Motor neuron (in vitro differentiated cells): ENCODE measurements at places on chromosomes 4 and X. TPM values are rescaled to one million over a fixed set of nuclear protein-coding genes. Genes with fewer than 3 reads are reported as not detected.

- ATAC-seq: no peak
These were observed 88.4 kb upstream of the SHOX start for GRCh38 chrX:542179-542578.

DNA sequence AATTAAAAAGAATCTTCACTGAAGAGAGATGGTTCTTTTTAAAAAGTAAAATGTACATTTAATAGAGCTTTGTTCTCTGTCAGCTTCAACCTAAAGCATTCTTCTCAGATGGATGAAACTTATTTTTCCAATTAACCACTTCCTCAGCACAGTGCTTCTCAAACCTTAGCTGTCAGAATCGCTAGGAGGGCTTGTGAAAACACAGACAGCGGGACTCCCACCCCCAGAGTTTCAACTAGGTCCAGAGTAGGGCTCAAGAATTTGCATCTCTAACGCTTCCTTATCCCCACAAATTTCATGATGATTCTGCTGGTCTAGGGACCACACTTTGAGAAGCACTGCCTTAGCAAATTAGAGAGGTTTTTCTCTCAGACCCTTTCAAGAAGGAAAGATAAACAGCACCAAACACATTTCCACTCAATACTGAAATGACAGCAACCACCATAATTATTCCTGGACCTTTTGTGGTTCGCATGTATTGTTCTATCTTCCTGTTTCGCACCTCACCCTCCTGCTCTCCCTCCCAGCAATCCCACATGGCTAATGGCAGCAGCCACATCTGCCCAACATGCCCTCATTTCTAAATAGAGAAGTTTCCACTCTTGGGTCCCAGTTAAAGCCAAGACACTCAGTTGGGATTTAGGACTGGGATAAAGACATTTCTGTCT, 73.2 kb downstream of the ZNF827 start:
- ATAC-seq: no peak

GRCh38 chr4:5365071-5366008, 314.1 kb downstream of the STK32B start:
- peak; percentile 100 for ATAC-seq

DNA sequence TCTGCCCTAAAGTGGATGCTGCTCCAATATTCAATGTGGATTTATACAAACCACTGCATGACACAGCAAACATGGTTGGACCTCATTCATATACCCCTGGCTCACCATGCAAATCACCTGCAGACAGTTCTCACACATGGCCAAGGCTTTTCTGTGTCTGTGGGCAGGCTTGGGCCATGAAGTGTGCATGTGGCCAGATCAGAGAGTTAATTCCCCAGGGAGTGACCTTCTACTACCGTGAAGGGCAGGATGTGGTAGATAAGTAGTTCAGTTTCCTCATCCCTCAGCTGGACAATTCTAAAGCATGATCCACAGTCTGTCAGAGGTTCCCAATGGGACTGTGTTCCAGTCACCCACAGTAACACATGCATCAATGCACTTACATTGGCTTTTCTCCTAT, 24.6 kb upstream of the BCLAF3 start:
- ATAC-seq: no peak

DNA sequence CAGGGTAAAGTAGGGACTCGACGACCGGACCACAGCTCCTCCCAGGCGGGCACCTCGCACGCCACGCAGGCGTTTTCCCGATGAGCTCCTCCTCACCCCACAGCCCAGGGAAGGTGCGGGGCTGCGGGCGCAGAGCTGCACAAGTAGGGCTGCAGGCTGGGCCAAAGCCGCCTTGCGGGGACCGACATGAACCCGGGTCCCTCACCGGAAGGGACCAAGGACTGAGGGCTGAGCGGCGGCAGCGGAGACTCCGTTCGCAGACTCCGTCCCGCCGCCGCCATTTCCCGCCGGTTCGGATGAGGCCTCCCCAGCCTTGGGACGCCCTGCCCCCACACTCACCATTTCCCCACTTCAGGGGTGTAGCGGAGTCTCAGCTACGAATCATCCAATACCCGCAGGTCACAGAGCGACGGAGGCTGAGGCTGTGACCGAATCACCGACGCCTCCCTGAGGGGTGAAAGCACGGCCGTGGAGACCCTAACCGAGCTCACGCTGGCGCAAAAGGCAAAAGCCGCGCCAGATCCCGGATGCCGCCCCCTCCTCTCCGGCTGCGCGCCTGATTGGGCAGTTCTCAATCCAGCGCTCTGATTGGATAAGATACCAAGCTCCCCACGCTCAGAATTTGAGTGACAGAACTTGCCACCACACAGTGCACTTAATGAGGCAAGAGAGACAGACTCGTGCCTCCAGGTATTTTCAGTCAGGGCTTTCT, at the start of gene ZNF732:
Gene ZNF732, minus strand, starts transcription at position 506 of the 712 bp plus-strand sequence. Its CDS starts 164 bp downstream, at position 342.
- peak; percentile 100 for ATAC-seq

DNA sequence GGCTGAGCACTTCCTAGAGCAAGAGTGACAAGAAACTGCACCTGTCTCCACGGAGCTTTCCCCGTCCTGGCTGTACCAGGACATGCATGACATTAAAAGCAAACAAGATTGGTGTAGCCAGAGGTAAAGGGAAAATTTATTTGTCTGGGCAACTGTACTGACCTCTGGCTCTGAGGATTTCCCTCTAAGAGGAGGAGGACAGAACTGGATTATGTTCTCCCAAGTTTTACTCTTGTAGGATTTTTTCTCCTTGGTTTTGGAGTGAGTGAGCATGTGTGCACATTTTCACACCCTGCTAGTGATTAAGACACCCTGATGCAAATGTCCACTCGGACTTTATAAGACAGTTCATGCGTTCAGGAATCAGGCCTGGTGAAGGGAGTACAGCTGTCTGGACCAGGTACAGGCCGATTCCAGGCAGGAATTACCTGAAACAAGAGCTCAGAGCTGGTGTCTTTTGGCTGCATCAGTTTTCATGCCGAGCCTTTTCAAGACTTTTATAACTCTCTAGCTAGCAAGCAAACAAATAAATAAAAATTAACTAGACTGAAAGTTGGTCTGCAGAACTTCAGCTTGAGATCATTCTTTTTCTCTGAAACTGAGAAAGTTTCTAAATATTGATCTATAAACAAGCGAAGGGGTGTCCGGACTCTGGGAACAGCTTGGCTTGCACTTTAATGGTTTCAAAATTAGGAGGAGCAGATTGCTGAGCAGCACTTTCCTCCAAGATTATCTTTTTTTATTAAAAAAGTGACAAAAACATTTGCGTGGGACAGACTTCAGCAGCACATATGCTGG, 51.3 kb upstream of the SPRY1 start:
- ATAC-seq: no peak

DNA sequence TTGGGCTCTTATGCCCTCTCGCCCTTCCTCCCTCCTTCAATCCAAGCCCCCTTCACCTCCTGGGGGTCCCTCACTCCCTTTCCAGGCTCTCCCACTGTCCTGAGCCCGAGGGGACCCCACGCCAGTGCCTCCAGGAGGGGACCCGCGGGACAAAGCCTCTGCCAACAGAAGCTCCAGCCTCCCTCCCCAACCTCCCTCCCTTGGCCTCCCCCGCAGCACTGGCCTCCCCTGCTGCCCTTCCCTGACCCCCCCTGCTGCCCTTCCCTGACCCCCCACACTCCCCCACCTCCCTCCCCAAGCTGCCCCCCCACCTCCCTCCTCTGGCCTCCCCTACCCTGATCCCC, 71.0 kb upstream of the MXD4 start:
- ATAC-seq: no peak

- no peak for ATAC-seq
These were observed 416.4 kb downstream of the CCSER1 start for GRCh38 chr4:90543419-90544170.

- ATAC-seq: no peak
These were observed 18.1 kb downstream of the CCNQ start for GRCh38 chrX:153580700-153581386.

GRCh38 chr4:147808447-147808846, 76.6 kb downstream of the ARHGAP10 start:
- ATAC-seq: no peak

DNA sequence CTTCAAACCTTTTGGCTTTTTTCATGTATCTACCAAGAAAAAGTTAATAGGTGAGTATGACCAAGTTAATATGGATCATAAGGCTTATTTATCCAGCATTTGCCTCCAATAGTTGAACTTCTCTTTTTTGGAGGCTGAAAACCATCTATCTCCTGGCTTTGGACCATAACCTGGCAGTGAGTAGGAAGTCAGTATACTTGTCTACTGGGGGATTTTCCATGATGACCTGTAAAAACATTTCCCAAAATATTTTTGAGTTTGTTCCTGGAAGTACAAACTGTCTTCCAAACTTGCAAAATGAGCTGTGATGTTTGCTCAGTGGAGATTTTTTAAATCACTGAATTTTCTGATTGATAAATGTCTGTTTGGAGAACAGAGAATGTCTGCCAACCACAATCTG, 349.9 kb downstream of the FAM47B start:
- ATAC-seq: no peak

The UGT2B17 gene
- not detected in 2 replicates for total RNA-seq

The DAPP1 gene
- 0.38 and 0.39 TPM in 2 replicates for total RNA-seq

DNA sequence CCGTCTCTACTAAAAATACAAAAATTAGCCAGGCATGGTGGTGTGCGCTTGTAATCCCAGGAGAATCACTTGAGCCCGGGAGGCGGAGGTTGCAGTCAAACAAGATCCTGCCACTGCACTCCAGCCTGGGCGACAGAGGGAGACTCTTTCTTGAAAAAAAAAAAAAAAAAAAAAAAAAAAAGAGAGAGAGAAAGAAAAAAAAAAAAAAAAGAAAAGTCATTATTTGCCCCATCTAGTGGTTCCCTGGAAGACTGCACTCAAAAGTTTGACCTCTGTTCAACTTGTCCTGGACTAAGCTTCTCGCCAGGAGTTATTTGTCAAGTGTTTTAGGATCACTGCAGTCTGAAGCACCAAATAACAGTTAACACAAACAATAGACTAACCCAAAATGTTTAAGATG, 45.3 kb upstream of the KCTD8 start:
- ATAC-seq: peak; percentile 29

DNA sequence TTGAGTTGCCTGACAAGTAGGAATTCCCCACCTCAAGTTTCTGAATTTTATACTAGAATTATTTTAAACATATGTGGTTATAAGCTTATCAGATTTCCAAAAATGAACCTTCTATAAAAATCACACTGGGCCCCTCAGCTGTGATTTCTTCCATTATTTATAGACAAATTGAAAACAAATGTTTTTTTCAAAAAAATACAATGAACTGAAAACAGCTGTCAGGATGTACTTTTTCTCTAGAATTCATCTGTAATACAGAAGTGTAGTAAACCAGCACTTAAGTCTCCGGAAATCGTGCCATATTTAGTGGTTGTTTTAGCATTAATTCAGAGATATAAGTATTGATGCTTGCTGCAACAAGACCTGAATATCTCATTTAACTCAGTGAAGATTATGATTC, 74.0 kb downstream of the SPRY1 start:
- no peak for ATAC-seq

The PAGE2B gene
- total RNA-seq: 3.1 TPM in 1 of 2 replicates, not detected in the other

DNA sequence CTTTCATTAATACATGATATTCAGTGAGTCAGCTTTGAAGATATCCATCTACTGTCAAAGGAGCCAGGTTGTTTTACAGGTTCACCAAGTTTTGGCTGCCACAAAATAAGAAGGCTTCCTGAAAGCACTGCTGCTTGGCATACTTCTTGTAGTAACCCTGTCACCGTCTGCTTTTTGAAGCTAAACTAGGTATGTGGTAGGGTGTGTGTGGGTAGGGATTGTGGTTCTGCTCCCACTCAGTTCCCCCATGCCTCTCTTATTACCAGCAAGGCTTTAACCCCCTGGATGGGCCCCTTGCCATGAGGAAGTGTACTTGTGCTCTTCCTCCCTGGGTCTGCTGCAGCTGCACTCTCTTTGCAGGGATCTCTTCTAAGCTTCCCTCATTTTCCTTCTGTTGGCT, 191.2 kb downstream of the BANK1 start:
- ATAC-seq: no peak

DNA sequence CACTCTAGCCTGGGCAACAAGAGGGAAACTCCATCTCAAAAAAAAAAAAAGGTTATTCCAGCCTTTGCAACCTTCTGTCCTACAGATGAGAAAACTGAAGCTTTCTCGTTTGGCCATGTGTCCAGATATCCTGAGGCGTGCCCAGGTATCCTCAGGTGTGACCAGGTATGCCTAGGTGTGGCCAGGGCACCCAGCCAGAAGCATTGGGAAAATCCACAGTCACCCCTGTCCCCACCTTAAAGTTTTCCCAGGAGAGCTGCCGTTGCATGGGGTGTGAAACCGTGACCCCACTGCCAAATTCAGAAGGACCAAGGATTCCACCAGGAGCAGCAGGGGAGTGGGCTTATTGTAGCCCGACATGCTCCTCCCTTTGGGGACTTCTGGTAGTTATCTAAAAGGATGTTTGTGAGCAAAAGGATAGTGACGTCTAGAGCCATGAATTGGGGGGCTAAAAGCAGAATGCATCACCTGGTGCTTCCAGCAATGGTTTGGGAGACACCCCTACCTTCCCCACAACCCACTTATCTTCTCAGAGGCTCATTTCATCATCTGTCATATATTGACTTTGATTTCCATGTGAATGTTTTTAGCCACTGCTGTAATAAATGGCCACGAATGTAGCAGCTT, 4.0 kb upstream of the DHRSX start:
- no peak for ATAC-seq

GRCh38 chr4:106602711-106603110, 234.1 kb upstream of the GIMD1 start:
- ATAC-seq: no peak

GRCh38 chr4:171203425-171203824, 609.8 kb upstream of the GALNTL6 start:
- ATAC-seq: peak; percentile 51

- no peak for ATAC-seq
These were observed 349.9 kb downstream of the BMPR1B start for GRCh38 chr4:95107635-95108034.

DNA sequence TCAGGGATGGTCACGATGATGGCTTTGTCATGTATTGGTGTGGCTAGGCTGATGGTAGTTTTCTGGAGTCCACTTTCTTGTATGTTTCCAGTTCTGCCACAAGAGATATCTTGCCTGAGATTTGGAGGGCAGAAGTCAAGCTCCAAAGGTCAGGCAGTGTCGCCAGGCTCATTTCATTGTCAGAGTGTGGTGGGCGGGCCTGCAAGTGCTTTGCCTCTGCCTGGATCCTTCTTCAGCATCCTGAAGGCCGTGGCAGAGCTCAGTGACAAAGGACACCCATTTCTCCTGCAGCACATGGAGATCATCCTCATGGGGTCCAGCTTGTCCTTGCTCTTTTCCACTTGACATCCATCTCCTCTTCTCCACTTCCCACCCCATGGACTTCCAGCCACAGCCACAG, 139.7 kb downstream of the SMIM20 start:
- ATAC-seq: no peak

The SPANXN4 gene
- not detected in 2 replicates for total RNA-seq

- ATAC-seq: no peak
These were observed 99.2 kb downstream of the DRD5 start for GRCh38 chr4:9880406-9881197.

The MEPE gene
- total RNA-seq: 0.34 and 0.43 TPM in 2 replicates

The CSAG2 gene
- not detected in 2 replicates for total RNA-seq

The SYTL4 gene
- total RNA-seq: 4.6 and 6.0 TPM in 2 replicates

The COX7B2 gene
- total RNA-seq: not detected in 2 replicates

GRCh38 chr4:103786014-103786413, 66.2 kb upstream of the TACR3 start:
- no peak for ATAC-seq

- no peak for ATAC-seq
These were observed 16.9 kb upstream of the ARMCX2 start for GRCh38 chrX:101676571-101676970.

The PCDH11X gene
- 0.07 TPM in 1 of 2 replicates, not detected in the other for total RNA-seq
